ENCODE measurements at places on chromosomes 2 and 18. TPM values are rescaled to one million over a fixed set of nuclear protein-coding genes. Genes with fewer than 3 reads are reported as not detected.

DNA sequence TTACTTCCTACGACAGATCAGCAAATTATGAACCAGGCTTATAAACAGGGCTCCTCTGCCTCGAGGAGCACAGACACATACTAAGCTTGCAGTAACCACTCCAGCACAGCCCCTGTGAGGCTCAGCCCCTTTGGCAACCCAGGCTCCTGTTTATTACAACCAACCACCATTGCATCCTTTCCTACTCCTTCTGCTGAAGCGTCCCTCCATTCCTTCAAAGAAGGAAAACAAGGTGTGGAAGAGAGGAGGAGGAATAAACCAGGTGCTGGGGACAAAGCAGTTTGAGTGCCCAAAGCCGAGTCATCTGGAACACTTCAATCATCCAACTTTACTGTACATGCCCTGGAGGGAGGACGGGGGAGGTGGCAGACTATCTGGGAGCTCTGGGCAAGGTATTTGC is 87.2 kb upstream of the MGAT4A start:
- no peak for DNase-seq

AFF3 gene
- 2.5 TPM for total RNA-seq

DNA sequence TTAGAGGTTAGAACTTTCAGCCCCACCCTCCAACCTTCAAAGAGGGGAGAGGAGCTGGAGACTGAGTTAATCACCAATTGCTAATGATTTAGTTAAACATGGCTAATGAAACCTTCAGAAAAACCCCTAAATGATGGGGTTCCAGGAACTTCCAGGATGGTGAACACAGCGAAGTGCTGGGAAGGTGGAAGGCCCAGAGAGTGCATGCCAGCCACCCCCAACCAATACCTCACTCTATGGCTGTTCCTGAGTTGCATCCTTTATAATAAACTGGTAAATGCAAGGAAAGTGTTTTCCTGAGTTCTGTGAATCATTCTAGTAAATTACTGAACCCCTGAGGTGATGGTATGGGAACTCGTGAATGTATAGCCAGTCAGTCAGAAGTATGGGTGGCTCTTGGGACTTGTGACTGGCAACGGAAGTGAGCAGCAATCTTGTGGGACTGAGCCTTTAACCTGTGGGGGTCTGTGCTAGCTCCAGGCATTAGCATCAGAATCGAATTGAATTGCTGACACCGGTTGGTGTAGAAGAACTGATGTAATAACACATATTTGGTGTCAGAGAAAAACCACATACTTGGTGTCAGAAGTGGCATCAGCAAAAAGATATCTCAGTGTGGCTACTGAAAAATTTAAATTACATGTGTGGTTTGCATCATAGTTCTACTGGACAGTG is 37.4 kb downstream of the NPHP1 start:
- no peak for DNase-seq

- no peak for DNase-seq
Measured at GRCh38 chr2:97716695-97717612, 3.6 kb downstream of the ZAP70 start.

GRCh38 chr2:194003911-194004310 is 1653.1 kb upstream of the SLC39A10 start:
- no peak for DNase-seq

SKA1 gene
- not detected for total RNA-seq

- DNase-seq, result no peak
Measured at GRCh38 chr2:157746234-157746950, 117.7 kb upstream of the ACVR1C start.

- DNase-seq, result no peak
Measured at GRCh38 chr18:10190564-10190963, 263.9 kb upstream of the APCDD1 start.

- DNase-seq, result no peak
Measured at GRCh38 chr2:19363474-19363778, 5.0 kb upstream of the OSR1 start.

DNA sequence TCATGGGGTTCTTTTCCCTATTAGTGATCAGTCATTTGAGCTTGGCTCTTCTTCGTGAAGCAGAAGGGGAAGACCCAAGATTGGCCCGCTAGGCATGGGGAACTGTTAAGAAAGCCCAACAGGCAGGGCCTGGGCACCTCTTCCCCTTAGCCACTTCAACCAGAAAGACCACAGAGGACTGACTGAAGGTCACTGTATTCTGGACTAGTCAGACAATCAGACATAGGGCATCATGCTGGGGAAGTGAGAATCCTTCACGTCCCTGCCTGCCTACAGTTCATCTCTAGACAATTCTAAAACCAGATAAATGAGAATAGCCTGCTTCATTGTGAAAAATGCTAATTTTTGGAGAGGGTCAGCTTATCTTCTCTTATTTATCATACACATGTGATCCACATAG is 28.1 kb downstream of the FAP start:
- no peak for DNase-seq

KCNK3 gene
- 1.6 TPM for total RNA-seq

AGAP1 gene
- total RNA-seq, result 24.3 TPM

- no peak for DNase-seq
Measured at GRCh38 chr2:134261398-134262131, 7.7 kb downstream of the MGAT5 start.

DNA sequence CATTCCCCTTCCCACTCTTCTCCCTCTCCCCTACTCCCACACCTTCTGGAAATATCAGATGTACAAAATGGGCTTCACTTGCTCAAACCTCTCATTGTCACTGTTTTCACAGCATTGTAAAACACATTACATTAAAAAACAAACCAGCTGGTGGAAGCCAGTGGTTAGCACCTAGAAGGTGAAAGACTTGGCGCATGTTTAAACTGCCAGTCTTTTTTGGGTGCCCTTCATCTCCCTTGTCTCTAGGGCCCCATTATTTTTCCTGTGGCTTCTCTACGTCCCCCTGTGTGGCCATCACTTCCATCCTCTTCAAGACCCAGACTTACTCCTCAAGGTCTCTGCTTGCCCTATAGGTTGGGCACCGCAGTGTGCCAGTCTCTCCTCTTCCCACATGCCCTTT is 34.9 kb downstream of the MGAT5 start:
- no peak for DNase-seq

GRCh38 chr18:60446821-60447220 is 74.2 kb upstream of the MC4R start:
- DNase-seq, result no peak

LRRC30 gene
- total RNA-seq, result not detected

RABL2A gene
- total RNA-seq, result 6.2 TPM

DNA sequence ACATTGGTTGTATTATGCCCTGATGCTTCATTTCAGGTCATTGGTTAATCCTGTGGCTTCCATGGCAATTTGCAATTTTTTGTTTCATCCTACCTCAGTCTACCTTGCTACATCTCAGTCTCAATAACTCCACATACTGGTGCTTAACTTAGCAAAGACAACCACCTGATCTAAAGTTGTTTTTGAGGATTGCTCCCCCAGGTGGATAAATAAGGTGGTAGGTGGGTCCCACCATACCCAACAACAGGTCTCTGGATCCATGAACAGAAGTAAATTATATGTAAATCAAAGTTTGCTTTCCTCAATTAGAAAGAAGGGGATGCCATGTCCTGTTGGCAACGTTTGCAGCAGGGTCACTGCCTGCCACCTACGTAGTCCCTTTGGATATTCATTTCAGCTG is 7.0 kb downstream of the XIRP2 start:
- DNase-seq, result no peak

SIX3 gene
- not detected for total RNA-seq

GRCh38 chr2:128622955-128623620 is 304.4 kb upstream of the HS6ST1 start:
- no peak for DNase-seq

TOGARAM2 gene
- 0.84 TPM for total RNA-seq

GRCh38 chr18:37042381-37042780 is 213.5 kb downstream of the KIAA1328 start:
- no peak for DNase-seq

BMP10 gene
- not detected for total RNA-seq
